ENCODE measurements at places on chromosomes 7 and 10.

- no peak for DNase-seq
Measured at GRCh38 chr7:36750451-36750850, 26.2 kb upstream of the AOAH start.

DNA sequence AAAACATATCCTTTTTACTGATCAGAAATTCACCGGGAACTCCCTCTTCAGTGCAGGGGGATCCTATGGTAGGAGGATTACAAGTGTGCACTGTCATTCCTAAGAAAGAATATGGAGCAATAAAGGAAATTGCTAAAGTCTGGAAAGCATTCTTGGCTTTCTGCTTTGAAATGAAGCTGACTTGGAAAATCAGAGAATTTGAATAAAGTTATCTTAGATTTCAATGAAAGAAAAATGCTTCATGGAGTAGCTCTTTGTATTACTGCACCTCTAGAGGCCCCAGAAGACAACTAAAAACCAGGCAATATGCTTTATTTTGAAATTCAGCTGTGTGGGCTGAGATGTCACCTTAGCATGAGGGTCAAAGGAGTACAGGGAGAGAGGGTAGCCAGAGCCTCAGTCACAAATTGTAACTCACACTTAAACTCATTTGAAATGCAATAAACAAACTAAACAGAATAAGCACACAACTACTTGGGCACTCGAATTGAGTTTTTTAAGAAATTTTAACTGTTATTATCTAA, 102.5 kb downstream of the IMMP2L start:
- no peak for DNase-seq

DNA sequence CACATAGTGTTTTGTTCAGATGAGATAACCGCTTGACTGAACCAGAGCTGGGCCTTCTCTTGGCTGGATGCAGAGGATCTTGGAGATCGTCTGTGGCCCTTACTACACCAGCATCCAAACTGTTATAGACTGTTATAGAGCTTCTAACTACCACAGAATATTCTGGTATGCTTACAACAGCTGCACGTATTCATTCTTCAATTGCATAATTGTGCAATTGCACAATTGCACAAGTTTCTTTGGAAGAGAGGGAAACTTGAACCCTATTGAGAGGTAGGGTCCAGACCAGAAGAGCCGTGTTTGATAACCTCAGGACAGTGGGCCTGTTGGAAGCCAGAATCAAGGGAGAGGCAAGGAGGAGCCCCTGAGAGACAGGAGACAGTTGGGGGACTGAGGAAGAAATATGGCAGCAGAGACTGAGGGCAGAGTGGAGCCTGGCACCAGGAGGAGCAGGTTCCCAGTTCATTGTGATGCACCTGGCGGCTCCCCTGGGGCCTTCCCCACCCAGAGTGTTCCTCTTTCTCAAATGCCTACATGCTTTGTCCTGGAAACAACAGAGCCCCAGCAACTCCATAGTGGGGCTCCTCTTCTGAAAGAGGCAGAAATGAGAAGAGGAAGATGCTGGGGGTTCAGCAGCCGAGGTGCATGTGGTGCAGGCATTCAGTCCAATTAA, 64.1 kb downstream of the PTPRZ1 start:
- no peak for DNase-seq

GRCh38 chr7:936386-937054, 18.0 kb downstream of the ADAP1 start:
- DNase-seq = no peak

DNA sequence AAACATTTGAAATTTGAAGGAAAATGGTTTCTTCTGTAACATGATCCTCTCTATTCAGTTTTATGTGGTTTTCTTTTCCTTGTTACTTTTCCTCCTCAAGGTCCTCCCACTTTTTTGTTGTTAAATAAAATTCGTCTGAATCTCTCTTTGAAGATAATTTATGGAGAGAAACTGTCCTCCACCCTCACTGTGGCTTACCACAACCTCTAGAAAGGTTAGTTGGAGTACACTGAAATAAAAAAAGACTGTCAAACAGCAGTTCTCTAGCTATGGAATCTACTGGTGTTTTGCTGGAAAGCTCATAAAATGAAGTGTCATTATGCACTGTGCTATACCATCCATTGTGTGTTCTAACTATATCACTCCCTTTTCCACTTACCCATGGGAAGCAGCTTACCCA, 189.4 kb downstream of the HDAC9 start:
- DNase-seq = no peak

GRCh38 chr7:156666368-156667109, 26.0 kb downstream of the RNF32 start:
- no peak for DNase-seq

DNA sequence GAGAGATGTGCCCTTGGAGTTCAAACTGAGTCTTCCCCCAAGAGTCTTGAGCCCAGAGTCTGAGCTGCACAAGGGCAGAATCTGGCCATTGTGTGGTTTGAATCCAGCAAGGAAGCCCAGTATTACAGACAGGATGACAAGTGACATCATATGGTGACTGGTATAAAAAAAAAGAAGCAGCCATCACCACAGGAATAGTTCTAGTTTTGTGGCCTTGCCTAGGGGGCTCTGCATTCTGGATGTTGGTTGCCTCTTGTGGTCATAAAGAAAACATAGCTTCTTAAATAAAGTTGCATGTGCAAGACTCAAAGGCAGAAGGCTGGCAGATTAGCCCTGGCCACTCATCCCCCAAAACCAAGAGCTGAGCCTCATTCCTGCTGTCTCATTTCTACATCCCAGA, 16.8 kb upstream of the LRRC72 start:
- DNase-seq = no peak

GRCh38 chr7:106794276-106795083, 70.6 kb upstream of the PIK3CG start:
- DNase-seq = no peak

- DNase-seq = no peak
Measured at GRCh38 chr10:107157071-107157470, 7.4 kb downstream of the SORCS1 start.

DNA sequence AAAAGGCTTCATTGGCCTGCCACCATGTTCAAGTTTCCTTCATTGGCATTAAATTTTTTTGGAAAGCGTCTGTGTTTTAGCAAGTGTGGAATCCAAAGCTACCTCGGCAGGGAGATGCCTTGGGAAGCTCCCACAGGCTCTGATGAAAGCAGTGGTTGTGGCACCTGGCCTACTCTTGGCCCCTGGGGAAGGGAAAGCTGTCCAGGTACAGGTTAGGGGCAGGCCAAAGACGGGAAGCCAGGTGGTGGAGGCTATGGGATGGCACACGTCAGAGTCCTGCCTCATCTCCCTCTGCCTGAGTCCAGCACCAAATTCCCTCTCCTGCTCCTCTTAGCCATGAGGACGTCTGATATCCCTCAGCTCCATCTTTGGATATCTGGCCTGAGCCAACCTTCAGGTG, 49.7 kb downstream of the C10orf120 start:
- DNase-seq = no peak

DNA sequence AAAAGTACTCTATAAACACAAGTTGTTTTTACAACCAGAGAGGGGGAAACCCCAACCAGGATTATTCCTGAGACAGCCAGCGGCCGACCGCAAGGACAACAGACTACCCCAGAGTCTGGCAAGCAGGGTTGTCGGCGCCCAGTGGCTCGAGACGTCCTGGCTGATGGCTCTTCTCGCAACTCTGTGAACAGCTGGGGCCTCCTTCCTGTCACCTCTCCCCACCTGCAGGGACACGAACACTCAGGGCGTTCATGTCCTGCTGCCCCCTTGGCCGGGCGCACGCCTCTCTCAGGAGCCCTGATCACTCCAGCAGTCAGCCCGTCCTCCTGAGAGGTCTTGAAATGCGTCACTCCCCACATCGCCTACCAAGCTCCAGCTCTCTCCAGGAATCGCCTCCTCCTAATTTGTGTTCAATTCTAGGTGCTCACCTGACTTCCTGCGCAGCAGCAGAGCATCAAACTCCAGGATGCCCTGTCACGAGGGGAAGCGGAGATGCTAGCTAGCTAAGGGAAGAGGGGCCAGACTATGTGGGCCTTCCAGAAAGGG, 66.4 kb upstream of the TNRC18 start:
- DNase-seq = no peak

DNA sequence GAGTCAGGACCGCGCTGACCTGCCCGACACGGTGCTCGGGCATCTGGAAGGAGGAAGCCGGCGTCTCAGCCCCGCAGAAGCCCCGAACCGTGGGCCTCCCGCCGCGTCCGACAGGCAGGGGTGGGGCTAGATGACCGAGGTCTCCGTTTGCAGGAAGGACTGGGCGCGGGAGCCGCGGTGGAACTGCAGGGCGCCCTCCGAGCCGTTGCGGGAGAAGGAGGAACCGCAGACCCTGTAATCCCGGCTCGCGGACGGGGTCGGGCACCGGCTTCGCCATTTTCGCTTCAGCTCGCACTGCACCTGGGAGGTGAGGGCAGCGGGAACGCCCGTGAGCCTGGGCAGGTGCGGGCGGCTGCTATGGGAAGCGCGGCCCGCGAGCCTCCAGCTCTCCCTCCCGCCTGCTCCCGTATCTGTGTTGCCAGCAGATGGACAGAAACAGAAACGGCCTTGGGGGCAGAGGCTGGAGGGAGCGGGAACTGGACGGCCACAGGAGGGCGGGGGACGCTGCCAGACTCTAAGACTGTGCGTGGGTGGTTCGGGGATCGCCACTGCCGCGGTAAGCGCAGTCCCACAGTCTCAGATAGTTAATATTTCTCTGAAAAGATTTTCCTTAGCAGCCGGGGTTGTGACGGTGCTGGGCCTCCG, 114.1 kb downstream of the VIPR2 start:
- no peak for DNase-seq

DNA sequence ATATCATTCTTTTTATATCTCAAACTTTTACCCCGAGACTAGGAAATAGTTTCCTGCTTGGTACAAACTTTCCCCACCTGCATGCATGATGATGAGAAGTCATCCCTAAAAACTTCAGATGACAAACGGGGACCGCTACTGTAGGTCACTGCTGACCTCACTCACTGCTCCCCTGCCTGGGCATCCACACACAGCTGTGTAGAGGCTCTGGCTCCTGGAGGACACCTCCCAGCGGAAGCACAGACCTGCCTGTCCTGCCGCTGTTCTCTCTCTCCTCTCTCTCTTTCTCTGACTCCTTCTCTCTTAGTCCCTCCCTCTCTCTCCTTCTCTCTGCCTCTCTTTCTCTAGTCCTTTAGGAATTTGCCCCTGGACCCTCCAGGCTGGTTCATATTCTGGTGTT, 202.9 kb upstream of the PITRM1 start:
- no peak for DNase-seq

DNA sequence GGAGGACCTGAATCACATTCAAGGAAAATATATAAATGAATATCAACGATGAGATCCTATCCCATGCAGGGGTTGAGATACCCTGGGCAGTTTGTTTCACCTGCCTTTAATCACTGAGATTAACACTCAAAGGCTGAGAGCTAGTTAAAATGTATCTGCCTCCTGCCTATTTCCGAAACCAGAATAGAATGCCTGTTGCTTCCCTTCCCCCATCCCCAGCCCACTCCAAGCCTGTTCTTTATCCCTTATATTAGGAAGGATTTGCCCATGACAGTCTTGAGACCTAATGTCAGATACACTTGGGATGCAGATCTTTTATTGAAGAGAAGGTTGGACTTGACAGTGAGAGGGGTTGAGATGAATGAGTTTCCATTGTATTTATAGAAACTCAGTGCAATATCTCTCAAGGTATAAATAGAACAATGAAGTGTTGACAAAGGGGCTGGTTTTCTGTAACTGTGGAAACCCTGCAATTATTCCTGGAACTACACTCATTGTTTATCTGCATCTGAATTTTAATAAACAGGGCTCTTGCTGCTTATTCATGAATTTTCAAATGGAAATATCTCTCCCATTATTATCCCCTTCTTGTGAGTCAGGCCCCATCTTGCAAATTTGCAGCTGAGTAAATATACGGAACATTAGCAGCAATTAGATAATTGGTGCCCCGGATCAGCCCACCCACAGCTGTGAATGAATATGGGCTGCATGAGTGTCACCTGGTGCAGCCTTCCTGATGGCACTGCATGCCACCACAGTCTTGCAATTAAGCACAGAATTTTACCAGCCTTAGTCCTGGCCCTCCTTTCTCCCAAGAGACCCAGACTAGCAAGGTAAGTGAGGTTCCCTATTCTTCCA, 66.7 kb downstream of the SORCS3 start:
- no peak for DNase-seq

- no peak for DNase-seq
Measured at GRCh38 chr7:23434147-23434917, 36.0 kb downstream of the IGF2BP3 start.

- DNase-seq = no peak
Measured at GRCh38 chr7:135678612-135679575, 16.6 kb downstream of the STMP1 start.

GRCh38 chr7:27221201-27221797, 21.3 kb upstream of the EVX1 start:
- DNase-seq = no peak

DNA sequence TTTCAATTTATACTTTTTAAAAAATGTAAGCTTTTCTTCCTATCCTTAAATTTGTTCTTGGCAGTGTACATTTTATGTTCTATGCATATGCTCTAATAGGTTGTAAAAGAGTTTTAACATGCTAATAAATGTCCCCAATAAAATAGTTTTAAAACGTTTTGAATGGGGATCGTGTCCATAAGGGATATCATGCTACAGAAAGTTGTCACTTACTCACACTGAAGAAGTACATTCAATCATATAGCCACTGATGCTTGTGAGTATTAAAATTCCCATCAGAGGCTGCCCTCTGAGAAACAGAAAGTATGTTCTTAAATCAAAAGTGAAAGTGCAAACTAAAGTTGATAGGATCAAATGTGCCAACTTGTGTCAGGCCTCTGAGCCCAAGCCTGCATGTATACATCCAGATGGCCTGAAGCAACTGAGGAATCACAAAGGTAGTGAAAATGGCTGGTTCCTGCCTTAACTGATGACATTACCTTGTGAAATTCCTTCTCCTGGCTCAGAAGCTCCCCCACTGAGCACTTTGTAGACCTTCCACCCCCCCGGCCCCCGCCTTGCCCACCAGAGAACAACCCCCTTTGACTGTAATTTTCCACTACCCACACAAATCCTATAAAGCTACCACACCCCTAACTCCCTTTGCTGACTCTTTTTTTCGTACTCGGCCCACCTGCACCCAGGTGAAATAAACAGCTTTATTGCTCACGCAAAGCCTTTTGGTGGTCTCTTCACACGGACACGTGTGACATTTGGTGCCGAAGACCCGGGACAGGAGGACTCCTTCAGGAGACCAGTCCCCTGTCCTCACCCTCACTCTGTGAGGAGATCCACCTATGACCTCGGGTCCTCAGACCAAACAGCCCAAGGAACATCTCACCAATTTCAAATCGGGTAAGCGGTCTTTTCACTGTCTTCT, 877 bp upstream of the NOD1 start:
- DNase-seq = peak; percentile 2

GRCh38 chr10:127349737-127350136, 153.3 kb upstream of the INSYN2A start:
- no peak for DNase-seq

- no peak for DNase-seq
Measured at GRCh38 chr10:93074597-93075368, 1.1 kb downstream of the CYP26A1 start.

GRCh38 chr7:50693455-50694130, 89.1 kb downstream of the GRB10 start:
- no peak for DNase-seq
